ENCODE measurements at places on chromosomes 13 and 19. TPM values are rescaled to one million over a fixed set of nuclear protein-coding genes. Genes with fewer than 3 reads are reported as not detected.

The ZNF813 gene
- 4.0 TPM for total RNA-seq

The OR10H4 gene
- not detected for total RNA-seq

The ZNF880 gene
- total RNA-seq = 11.4 TPM

The LYPD3 gene
- total RNA-seq = not detected

The RAD23A gene
- total RNA-seq = 98.8 TPM

Data from endothelial cell of coronary artery (primary cell).